ENCODE measurements at places on chromosomes 7 and 10. TPM values are rescaled to one million over a fixed set of nuclear protein-coding genes. Genes with fewer than 3 reads are reported as not detected.
A peak's percentile ranks its signal among the peaks of the same experiment; 100 is the strongest.

The FAM107B gene
- total RNA-seq: 99.4 TPM

The CC2D2B gene
- total RNA-seq: 0.75 TPM

The CYP2C8 gene
- 0.09 TPM for total RNA-seq

The CPA5 gene
- 2.2 TPM for total RNA-seq

The MKX gene
- total RNA-seq: not detected

The GIMAP1 gene
- 3.9 TPM for total RNA-seq

The CTAGE8 gene
- 2.1 TPM for total RNA-seq

The NAT16 gene
- total RNA-seq: not detected

DNA sequence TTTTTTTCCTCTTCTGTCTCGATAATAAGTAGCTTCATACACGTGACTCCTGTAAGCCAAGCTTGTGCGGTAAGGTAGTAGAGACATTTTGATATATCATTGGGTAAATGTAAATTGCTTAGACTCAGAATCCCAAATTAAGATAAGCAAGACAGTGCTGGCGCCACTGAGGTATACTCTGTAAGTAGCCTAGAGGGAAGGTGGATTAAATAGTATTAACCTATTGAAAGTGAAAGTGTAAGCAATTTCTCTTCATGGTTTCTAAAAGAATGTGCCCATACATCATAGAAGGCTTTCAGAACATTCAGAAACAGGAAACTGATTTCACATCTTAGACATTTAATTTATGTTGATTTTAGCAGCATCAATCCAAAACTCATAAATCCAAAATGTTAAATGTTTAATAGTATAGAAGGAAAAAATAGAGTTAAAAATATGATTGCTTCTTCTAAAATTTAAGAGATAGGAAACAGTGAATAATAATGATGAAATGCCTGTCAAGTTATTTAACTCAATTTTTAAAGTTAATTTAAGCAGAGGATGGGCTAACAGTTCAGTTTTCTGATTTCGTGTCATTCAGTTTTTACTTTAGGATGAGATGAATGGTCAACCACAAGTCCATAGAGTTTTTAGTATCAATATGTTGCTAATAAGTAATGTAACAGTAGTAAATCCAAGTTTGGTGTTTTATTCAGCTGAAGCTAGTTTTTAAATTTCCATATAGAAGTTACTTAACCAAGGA, 36.8 kb downstream of the LRRC72 start:
- no peaks in the 10 kb centered on the region for H3K36me3 ChIP-seq
- H3K4me3 ChIP-seq: peak overlapping the region; percentile 37
- peaks cover 20% of the 10 kb centered on the region for H3K4me1 ChIP-seq

DNA sequence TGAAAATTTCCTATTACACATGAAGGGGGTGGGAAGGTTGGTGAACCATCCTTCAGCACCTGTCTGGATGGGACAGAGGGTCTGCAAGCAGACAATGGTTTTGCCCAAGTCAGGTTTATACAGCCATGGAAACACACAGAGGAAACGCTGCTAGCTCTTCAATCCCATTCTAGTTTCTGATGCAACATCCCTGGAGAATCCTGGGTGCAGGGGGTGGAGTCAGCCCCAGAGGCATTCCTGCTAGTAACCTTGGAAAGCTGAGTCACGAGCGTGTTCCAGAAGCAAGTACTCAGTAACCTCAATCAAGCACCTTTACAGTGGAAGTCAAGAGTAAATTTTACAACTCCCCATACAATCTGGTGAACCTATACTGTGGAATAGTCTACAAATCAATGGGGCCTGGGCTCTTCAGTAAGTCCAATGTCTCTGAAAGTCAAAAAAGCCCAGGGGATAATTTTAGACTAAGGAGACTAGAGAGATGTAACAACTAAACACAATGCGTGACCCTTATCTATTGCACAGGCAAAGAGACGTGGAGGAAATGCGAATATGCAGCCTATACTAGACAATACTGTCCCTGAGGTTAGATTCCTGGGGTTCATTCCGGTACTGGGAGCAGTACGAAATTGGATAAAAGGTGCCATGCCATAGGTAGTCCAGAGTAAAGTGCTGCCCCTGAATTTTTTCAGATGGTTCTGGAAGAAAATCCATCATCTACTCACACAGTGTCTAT, 95.4 kb downstream of the ZRANB1 start:
- H3K4me3 ChIP-seq: no peak overlapping the region
- H3K27ac ChIP-seq: no peak overlapping the region
- H3K27me3 ChIP-seq: no peaks in the 10 kb centered on the region
- H3K4me1 ChIP-seq: no peaks in the 10 kb centered on the region
- H3K36me3 ChIP-seq: no peaks in the 10 kb centered on the region
- no peak for DNase-seq

GRCh38 chr7:144820552-144820951, 15.3 kb downstream of the TPK1 start:
- peak overlapping the region; percentile 71 for H3K27ac ChIP-seq
- H3K27me3 ChIP-seq: no peaks in the 10 kb centered on the region
- no peaks in the 10 kb centered on the region for H3K36me3 ChIP-seq

GRCh38 chr7:12703881-12704280, 16.4 kb downstream of the ARL4A start:
- H3K36me3 ChIP-seq: no peaks in the 10 kb centered on the region
- H3K27ac ChIP-seq: no peak overlapping the region
- DNase-seq: no peak
- no peaks in the 10 kb centered on the region for H3K4me1 ChIP-seq

GRCh38 chr10:131748831-131749766, 151.7 kb upstream of the PPP2R2D start:
- H3K27me3 ChIP-seq: no peaks in the 10 kb centered on the region
- no peak overlapping the region for H3K4me3 ChIP-seq
- no peaks in the 10 kb centered on the region for H3K4me1 ChIP-seq
- no peaks in the 10 kb centered on the region for H3K36me3 ChIP-seq
- DNase-seq: no peak

GRCh38 chr10:43071865-43072650, 4.8 kb upstream of the RET start:
- H3K27ac ChIP-seq: no peak overlapping the region
- H3K4me3 ChIP-seq: no peak overlapping the region
- no peaks in the 10 kb centered on the region for H3K36me3 ChIP-seq
- peaks cover 13% of the 10 kb centered on the region for H3K27me3 ChIP-seq
- H3K4me1 ChIP-seq: peaks cover 3% of the 10 kb centered on the region

GRCh38 chr7:83410989-83411591, 237.8 kb downstream of the SEMA3E start:
- no peak overlapping the region for H3K27ac ChIP-seq
- no peak for DNase-seq
- no peaks in the 10 kb centered on the region for H3K4me1 ChIP-seq

GRCh38 chr7:6250364-6250833, 22.0 kb downstream of the CYTH3 start:
- peaks cover 6% of the 10 kb centered on the region for H3K4me1 ChIP-seq
- no peaks in the 10 kb centered on the region for H3K36me3 ChIP-seq
- no peak overlapping the region for H3K4me3 ChIP-seq

- no peak overlapping the region for H3K4me3 ChIP-seq
- DNase-seq: no peak
- H3K27ac ChIP-seq: no peak overlapping the region
Observed at GRCh38 chr7:146296028-146296427, 179.4 kb downstream of the CNTNAP2 start.

- peaks cover 2% of the 10 kb centered on the region for H3K27me3 ChIP-seq
- DNase-seq: no peak
- no peak overlapping the region for H3K4me3 ChIP-seq
- H3K4me1 ChIP-seq: peaks cover 10% of the 10 kb centered on the region
Observed at GRCh38 chr7:90621125-90621746, 25.1 kb downstream of the CDK14 start.

- no peak overlapping the region for H3K4me3 ChIP-seq
- no peak for DNase-seq
- no peak overlapping the region for H3K27ac ChIP-seq
- no peaks in the 10 kb centered on the region for H3K36me3 ChIP-seq
- H3K4me1 ChIP-seq: no peaks in the 10 kb centered on the region
Observed at GRCh38 chr7:28052933-28053332, 127.7 kb downstream of the JAZF1 start.

GRCh38 chr10:133276435-133277201, at the start of gene ADAM8:
ADAM8 (minus strand) TSS chr10:133276868; CDS start chr10:133276817, 51 bp downstream.
- H3K27ac ChIP-seq: peak within 1 kb of the TSS; percentile 84
- peaks cover 18% of the 10 kb centered on the region for H3K4me1 ChIP-seq
- peak; percentile 66 for DNase-seq
- H3K27me3 ChIP-seq: no peaks in the 10 kb centered on the region
- H3K4me3 ChIP-seq: peak within 1 kb of the TSS; percentile 91
- peaks cover 36% of the 10 kb centered on the region for H3K36me3 ChIP-seq

GRCh38 chr7:116576350-116577319, 51.8 kb downstream of the CAV1 start:
- no peaks in the 10 kb centered on the region for H3K36me3 ChIP-seq
- DNase-seq: no peak
- no peak overlapping the region for H3K27ac ChIP-seq
- H3K4me1 ChIP-seq: peaks cover 17% of the 10 kb centered on the region
- H3K27me3 ChIP-seq: peaks cover 4% of the 10 kb centered on the region

GRCh38 chr7:77760809-77761453, 37.3 kb downstream of the TMEM60 start:
- DNase-seq: no peak
- peaks cover 11% of the 10 kb centered on the region for H3K36me3 ChIP-seq
- no peaks in the 10 kb centered on the region for H3K27me3 ChIP-seq
- no peak overlapping the region for H3K27ac ChIP-seq

DNA sequence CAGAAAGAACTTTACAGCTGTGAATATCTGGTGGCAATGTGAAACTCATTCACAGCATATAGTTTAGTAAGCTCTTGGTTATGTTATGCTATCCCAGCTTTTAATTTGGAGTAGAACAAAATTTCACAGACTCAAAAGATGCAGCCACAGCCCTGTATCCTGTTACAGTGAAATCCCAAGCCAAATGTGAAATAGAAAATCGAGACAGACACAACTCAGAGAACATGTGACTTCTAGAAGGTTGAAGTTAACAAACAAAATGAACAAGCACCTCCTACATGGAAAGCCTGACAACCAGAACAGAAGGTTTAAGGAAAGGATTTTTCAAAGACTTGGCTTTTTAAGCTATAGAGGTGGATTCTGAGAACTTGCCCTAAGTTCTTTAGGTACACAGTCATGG, 39.6 kb downstream of the JAZF1 start:
- no peaks in the 10 kb centered on the region for H3K36me3 ChIP-seq
- H3K27ac ChIP-seq: no peak overlapping the region
- H3K4me1 ChIP-seq: peaks cover 1% of the 10 kb centered on the region
- peaks cover 28% of the 10 kb centered on the region for H3K27me3 ChIP-seq
- no peak overlapping the region for H3K4me3 ChIP-seq

- H3K27ac ChIP-seq: no peak overlapping the region
- peaks cover 8% of the 10 kb centered on the region for H3K27me3 ChIP-seq
- no peak for DNase-seq
Observed at GRCh38 chr7:4815121-4815520, 39.7 kb downstream of the AP5Z1 start.

- H3K36me3 ChIP-seq: no peaks in the 10 kb centered on the region
- no peak overlapping the region for H3K4me3 ChIP-seq
- no peak overlapping the region for H3K27ac ChIP-seq
Observed at GRCh38 chr7:73966941-73967831, 60.8 kb upstream of the ELN start.

DNA sequence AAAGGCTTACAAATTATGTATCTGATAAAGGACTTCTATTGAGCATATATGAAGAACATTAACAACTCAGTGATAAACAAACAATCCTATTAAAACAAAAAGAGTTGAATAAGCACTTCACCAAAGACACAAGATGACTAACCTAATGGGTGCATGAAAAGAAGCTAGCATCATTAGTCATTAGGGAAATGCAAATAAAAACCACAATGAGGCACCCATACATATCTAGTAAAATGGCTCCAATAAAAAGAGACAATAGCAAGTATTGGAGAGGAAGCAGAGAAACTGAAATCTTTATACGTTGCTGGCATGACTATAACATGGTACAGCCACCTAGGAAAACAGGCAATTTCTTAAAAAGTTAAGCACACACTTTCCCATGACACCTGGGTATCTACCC, 77.6 kb upstream of the ZMIZ1 start:
- H3K36me3 ChIP-seq: no peaks in the 10 kb centered on the region
- no peak overlapping the region for H3K27ac ChIP-seq
- DNase-seq: no peak
- peaks cover 6% of the 10 kb centered on the region for H3K27me3 ChIP-seq
- H3K4me1 ChIP-seq: peaks cover 6% of the 10 kb centered on the region

DNA sequence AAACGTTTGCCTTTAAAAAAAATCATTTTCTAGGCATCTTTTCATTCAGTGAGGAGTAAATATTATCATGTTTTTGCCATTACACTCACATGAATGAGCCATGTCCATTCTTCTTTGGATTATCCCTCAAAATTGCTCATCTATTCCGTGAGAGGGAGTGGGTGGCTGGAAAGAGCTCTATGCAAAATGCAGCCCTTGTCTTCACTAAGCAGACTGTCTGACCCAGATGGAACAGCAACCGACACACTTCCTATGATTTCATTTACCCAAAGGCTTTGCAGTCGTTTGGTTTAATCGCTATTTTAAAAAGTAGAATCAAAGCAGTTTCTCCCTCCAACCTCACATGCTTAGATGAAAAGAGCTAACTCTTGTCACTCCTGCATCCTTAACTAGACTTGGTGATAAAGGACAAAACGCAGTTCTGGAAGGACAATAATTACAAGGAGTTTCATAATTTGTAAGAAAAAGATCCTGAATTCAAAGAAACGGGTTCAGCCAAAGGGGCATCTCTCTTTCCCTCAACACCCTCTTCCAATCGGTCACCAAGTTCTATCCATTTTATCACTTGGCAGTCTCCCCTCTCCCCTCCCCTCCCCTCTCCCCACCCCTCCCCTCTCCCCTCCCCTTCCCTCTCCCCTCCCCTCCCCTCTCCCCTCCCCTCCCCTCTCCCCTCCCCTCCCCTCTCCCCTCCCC, 198.1 kb upstream of the STK17A start:
- DNase-seq: no peak
- H3K27me3 ChIP-seq: peaks cover under 1% of the 10 kb centered on the region
- H3K36me3 ChIP-seq: no peaks in the 10 kb centered on the region
- H3K4me1 ChIP-seq: peaks cover 6% of the 10 kb centered on the region
